Tongue (tissue), 3 donors: ENCODE measurements at places on chromosomes 16 and 17.

DNA sequence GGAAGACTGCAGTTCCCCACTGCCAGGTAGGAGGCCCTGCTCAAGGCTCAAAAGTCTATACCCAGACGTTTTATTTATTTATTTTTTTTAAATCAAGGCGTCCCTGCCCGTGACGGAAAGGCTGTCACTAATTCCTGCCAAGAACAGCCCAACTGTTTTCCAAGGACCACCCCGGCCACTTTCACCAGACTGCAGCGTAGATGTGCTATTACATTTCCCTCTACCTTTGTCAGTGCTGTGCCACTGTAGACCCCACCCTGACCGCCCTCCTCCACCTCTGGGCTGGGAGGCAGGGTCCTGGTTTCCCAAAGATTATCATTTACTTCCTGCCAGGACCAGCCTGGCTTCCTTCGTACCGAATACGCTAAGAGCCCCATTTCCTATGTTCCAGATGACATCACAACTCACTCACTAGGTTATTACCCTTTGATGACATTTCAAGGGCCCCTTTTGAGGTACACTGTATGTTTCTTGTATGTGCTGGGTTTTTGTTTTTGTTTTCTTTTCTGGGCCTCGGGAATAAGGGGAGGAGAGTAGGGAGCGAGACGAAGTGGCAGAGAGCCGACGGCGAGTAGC, 6.3 kb upstream of the RNF227 start:
- peak; percentile 46 for DNase-seq

GRCh38 chr16:57432505-57432904, 14.7 kb downstream of the CIAPIN1 start:
- DNase-seq, result no peak

DNA sequence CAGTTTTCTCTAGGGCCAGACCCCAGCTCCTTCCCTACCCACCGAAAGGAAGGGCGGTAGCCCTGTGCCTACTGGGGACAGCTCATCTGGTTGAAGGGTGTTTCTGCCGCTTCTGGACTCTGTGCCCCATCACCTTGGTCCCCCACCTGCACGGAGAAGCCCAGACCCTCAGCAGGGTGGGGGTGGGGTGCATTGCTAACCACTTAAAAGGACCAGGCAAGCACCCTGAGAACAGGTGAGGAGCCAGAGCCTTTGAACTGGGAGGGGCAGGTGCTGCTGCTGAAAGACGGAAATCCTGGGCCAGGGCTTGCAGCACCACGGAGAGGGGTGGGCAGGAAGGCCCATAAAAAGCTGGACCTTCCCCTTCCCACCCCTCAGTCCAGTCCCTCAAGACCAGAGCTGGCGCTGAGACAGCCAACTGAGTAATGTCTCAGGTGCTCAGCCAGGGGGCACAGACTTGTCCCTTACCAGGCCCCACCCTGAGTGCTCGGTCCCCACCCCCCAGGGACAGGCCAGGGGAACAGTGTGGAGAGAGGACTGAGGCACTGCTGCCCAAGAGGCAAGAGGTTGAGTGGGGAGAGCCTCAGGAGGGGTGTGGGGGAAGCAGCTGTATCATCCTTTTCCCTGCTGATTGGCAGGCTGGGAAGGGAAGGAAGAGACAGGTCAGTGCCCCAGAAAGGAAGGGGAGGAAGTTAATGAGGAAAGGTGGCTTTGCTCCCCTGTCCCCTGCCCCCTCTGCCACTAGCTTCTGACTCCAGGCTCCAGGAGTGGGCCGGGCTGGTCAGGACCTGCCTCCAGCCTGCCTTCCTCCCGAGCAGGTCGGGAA, 10.9 kb upstream of the SP2 start:
- no peak for DNase-seq

- DNase-seq, result no peak
These were observed 23.2 kb downstream of the RNF157 start for GRCh38 chr17:76217081-76217480.

DNA sequence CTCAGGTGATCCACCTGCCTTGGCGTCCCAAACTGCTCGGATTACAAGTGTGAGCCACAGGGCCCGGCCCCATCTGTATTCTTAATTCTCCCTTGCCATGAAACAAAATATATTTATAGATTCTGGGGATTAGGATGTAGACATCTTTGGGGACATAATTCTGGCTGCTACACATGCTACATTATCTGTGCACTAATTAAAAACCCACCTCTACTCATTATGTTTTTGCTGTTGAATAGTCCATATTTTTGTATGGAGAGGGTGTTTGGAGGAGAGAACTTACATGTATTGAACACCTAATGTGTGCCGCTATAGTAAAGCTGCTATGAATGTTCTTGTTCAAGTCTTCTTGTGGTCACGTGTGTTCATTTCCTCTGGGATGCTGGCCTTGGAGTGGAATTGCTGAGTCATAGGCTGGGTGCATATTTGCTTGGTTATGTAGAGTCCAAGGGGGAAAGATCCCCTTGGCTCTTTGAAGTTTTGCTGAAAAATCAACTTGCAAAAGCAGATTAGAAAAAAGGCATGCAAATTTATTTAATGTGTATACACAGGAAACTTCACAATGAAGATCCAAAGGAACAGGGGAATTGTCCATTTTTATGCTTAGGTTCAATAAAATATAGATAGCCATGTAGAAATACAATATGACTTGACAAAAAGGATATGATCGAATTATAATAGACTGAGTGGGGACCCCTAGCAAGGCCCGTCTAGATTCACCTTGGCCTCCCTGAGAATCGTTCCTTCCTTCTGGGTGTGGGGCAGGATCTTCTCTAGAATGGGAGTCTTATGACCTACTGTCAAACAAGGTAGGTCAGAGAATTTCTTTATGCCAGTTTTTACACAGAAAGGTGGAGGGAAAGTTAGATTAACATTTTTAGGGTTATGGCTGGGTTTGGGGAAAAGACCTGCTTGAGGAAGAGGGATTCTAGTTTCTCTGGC, 42.1 kb upstream of the GPRC5B start:
- no peak for DNase-seq

GRCh38 chr16:11354733-11355574, 9.7 kb downstream of the RMI2 start:
- peak; percentile 83 for DNase-seq

DNA sequence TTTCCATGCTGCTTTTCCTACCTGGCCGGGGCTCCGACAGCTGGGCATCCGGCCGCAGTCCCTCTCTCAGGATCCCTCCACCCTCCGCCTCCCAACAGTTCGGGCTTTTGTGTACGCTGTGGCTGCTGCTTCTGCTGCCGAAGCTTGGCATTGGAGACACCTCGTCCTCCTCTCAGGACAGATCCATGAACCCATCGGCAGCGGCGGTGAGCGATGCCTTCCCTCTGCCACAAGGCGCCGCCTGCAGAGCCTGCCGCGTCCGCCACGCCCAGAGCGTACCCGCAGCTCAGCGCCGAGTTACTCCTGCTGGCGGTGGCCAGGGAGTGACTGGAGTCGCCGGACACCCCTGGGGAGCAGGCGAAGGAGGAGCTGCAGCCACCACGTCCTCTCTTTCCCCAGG, 2032.8 kb downstream of the TP53TG3F start:
- no peak for DNase-seq

DNA sequence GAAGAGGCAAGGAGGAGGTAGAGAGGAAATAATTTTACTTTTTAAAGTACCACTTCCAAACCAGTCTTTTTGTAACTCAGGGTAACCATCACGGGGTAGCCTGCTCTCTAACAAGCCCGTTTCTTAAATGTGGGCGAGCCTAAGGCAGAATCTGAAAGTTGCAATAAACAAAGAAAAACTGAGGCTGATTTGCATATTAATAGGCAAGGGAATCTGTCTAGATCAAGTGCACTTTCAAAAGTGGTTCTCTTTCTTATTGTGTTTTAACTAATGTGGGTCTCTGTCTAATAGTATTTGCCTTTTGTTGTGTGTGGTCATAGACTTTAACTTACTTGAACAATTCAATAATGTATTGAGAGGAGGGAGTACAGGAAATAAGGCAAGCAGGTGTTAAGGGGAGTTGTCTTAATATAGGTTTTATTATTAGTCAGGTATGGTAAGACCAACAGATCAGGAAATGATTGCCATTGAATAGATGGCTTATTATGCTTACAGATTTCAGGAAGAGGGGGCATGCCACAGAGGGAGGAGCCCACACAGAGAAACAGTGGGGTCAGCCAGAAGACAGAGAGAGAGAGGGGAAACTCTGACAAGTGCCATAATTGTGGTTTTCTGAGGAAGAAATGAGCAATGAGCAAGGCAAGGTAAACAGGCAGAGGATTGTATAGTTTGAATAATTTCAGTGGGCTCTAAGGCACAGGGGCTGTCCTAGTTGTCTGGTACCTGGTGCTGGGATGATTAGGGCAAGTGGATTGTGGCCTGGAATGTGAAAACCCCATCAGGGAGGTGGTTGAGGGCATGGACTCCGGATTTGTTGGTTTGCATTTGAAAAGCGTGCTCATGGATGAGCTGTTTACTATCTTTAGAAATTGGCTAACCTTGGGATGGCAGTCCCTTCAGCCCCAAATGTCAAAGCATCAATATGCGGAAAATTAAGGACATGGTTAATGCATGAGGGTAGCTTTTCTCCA, 237.2 kb downstream of the TOX3 start:
- no peak for DNase-seq

- DNase-seq, result peak; percentile 36
These were observed at the start of gene MT1M for GRCh38 chr16:56632156-56632847. Gene MT1M (plus strand): TSS chr16:56632659. CDS start chr16:56632732, 73 bp downstream.
